Bladder microvascular endothelial cell (primary cell): ENCODE measurements at places on chromosomes 4 and X. TPM values are rescaled to one million over a fixed set of nuclear protein-coding genes. Genes with fewer than 3 reads are reported as not detected.

The CRMP1 gene
- total RNA-seq = under 0.01 and 2.3 TPM in 2 replicates

The LAMP2 gene
- total RNA-seq = 71.7 and 160 TPM in 2 replicates

The NAP1L3 gene
- 0.16 and 0.50 TPM in 2 replicates for total RNA-seq

The HSFX1 gene
- total RNA-seq = 0.16 and 1.7 TPM in 2 replicates

The MAGEA12 gene
- not detected in 2 replicates for total RNA-seq
